NCI-H460 (cell line): ENCODE measurements at places on chromosomes 12 and 14.
A peak's percentile ranks its signal among the peaks of the same experiment; 100 is the strongest.

DNA sequence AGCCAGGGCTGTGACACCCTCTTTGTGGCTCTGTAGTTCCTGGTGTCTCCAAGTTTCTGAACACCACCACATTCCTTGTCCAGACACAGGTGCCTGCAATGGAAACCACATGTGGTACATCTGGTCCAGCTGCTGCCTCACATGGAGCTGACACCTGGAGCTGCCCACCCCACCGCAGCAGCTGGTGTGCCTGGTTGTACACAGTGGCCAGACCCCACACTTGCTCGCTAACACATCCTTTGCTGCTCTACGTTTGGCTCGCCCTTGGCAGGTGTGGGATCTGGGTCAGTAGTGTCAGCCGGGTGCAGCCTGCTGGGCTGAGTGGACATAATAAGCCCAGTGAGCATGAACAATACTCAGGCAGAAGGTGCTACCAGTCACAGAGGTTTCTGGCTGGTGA is 198.9 kb downstream of the ADGRD1 start:
- no peak for DNase-seq

- DNase-seq = no peak
These were observed 51.6 kb downstream of the DERA start for GRCh38 chr12:15962760-15963159.

DNA sequence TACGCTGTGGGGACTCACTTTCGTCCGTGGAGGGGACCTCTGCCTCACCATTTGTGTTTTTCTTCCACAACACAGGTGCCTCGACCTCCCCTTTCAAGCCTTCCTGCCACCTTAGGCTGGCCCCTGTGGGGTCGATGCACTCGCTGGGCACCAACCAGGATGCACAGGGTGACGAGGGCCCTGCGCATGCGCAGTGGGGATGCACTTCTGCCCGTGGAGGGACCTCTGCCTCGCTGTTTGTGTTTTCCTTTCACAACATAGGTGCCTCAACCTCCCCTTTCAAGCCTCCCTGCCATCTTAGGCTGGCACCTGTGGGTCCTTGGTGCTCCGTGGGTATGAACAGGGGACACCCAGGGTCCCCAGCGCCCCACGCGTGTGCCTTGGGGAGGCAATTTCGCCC is 356.8 kb downstream of the ALG10 start:
- no peak for DNase-seq

GRCh38 chr14:106843951-106844483 is 1317.6 kb downstream of the TMEM121 start:
- DNase-seq = peak; percentile 16

GRCh38 chr12:3249081-3249800 is 172.1 kb downstream of the TSPAN9 start:
- no peak for DNase-seq

GRCh38 chr12:53267306-53267998 is 647 bp upstream of the ESPL1 start:
- no peak for DNase-seq

DNA sequence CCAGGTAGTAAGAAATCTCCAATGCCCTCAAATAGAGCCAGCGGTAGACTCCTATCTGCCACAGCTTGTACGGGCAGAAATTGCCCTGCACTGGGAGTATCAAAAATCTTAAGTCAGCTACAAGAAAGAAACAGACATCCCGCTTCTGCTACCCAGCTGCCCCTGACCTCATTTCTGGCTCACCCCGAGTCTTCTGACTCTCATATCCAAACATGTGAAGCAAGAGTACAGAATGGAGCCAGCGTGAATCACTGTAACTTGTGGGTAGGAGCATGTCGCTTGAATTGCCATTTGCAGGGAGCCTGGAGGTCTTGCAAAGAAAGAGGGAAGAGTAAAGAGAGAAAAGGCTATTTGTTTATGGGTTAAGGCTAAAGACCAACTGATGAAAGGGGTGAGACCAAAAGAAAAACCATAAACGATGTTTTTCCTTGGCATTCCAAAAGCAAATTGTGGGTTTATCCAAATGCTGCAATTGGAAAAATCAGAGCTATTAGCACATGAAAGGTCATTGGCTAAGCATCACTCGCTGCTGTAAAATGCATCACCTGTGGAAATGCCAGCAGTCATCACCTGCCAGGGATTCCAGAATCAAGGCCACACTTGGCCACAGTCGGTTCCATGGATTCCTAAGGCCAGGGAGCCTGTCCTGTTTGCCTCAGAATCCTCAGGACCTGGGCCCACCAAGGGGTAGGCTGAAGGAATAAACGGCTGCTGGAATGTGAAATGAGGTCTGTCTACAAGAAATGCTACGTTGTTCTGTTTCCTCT is 86.6 kb downstream of the FOXN3 start:
- DNase-seq = no peak

GRCh38 chr12:66398931-66399910 is 96.9 kb downstream of the HELB start:
- no peak for DNase-seq

GRCh38 chr14:51849097-51849496 is 11.3 kb upstream of the GNG2 start:
- DNase-seq = no peak

DNA sequence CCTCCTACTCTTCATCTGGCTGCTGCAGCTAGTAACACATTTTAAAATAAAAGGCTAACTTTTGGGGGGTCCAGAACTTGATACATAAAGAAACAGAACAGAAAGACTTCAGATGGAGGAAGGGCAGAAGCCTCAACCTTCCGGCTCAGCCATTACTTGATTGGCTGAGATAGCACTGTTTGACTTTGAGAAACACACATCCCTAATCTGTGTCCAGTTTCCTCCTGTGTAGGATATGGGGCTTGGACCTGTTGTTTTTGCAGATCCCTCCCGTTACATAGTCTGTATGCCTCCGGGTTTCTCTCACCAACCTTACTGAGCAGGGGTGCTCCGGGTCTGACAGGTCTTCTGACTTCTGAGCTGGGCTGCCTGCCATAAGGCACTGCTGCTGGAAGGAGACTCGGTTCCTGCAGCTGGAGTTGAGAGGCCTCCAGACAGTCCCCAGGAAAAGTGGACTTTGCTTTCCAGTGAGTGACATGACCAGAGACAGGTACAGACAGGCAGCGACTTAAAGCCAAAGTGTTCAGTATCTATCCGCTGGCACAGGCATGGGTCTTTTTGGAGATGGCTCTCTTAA is 8.3 kb upstream of the ZNF641 start:
- no peak for DNase-seq

GRCh38 chr14:85895603-85896002 is 365.7 kb downstream of the FLRT2 start:
- DNase-seq = no peak

DNA sequence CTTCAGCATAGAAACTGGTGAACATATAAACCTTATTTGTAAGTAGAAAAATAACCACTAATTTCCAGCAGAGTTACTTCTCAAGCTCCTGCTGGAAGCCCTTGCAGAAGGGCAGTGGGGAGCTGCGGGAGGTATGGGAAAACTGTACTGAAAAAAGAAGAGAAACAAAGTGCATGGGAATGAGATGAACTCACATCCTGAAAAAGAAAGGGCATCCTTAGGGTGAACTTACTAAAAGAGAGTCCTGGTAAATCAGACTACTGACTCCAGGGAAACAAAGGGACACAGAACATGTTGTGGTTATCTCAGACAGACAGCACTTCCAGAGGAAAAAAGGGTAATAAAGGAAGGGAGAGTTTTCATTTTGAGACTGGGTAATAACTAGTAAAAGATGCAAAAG is 515.1 kb downstream of the RPL10L start:
- DNase-seq = no peak

DNA sequence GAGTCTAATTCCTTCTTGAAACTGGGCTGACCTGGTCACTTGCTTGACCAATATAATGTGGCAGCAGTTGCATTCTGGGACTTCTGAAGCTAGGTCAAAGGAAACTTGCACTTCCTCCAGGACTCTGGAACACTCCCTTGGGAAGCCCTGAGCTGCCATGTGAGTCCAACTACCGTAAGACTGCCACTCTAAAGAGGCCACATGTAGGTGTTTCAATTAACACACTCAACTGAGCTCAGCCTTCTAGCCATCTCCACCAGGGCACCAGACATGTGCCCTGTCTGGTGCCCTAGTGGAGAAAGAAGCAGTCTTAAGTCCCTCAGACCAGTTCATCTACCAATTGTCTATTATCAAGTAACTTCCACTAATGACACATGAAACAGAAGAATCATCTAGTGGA is 6.1 kb upstream of the TEP1 start:
- no peak for DNase-seq

GRCh38 chr12:20426957-20427356 is 58.6 kb downstream of the PDE3A start:
- no peak for DNase-seq

DNA sequence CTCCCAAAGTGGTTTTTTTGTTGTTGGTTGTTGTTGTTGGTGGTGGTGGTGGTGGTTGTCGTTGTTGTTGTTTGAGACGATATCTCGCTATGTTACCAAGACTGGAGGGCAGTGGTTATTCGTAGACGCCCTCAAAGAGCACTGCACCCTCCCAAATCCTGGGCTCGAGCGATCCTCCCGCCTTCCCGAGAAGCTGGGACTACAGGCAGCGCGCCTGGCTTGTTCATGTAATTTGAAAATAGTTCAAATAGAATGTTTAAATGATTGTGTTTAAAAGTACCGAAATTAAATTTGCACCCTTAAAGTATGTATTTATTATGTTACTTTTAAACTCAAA is 439 bp upstream of the ANAPC5 start:
- no peak for DNase-seq

GRCh38 chr12:54352891-54353874 is 11.1 kb downstream of the GPR84 start:
- no peak for DNase-seq

GRCh38 chr12:125217308-125217707 is 152.1 kb downstream of the AACS start:
- no peak for DNase-seq

DNA sequence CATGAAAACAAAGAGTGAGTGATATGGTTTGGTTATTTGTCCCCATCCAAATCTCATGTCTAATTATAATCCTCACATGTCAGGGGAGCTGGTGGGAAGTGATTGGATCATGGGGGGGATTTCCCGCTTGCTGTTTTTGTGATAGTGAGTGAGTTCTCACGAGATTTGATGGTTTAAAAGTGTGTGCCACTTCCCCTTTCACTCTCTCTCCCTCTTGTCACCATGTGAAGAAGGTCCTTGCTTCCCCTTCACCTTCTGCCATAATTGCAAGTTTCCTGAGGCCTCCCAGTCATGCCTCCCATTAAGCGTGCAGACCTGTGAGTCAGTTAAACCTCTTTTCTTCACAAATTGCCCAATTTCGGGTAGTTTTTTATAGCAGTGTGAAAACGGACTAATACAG is 2.1 kb upstream of the ATXN7L3B start:
- no peak for DNase-seq

GRCh38 chr12:66491853-66492252 is 187.0 kb downstream of the GRIP1 start:
- DNase-seq = no peak

- DNase-seq = no peak
These were observed 24.7 kb downstream of the RTRAF start for GRCh38 chr14:52013984-52014600.

- DNase-seq = no peak
These were observed 7.4 kb upstream of the GCH1 start for GRCh38 chr14:54909817-54910558.

DNA sequence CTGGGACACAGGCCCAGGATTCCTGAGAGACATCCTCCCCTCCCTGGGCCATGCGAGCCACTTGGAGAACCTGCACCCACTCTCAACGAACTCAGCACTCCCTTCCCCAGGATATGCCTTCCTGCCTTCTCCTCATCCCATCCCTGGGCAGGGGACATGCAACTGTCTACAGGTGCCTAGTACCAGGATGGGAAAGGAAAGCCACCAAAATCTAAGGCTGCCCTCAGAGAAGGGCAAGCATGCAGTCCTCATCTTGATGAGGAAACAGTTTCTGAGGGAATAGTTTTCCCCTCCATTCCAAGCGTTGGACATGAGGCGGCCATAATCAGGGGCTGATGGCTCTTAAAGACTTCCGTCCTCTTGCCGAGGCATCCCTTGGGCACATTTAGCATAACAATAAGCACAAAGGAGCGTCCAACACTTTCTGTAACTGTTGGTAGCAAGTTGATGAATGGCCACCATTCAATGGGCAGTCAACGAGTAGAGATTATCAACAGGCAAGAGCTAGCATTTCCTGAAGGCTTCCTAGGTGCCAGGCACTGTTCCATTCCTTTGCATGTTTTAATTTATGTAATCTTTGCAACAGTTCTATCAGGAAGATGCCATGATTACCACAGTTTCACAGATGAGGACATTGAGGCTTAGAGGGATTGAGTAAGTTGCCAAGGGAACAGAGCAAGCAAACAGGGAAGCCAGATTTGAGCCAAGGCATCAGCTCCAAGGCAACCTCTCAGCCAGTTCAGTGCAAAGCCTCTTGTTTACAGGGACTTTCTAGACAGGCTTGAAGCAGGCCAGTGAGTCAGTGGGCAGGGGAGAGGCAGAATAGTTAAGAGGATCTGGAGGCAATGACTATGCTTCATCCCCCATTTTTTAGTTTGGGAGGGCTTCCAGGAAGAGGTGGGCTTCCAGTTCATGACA is 105.1 kb downstream of the SINHCAF start:
- DNase-seq = no peak

DNA sequence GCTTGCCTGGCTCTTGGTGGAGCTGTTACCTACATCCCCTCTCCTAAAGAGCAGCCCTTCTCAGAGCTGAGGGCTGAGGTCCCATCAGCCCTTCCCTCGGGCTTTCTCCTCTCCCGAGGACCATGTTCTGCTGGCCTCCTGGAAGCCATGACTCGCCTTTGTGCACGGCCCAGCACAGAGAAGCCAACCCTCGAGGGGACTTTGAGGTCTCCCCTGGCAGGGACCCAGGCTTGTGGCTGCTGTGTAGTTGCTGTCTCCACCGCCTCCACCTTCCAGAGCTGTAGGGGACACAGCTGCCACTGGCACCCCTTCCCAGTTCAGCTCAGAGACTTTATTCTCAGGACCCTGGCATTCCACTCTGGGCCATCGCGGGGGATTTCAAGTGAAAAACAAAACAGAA is 22.9 kb upstream of the CCND2 start:
- DNase-seq = no peak

- DNase-seq = no peak
These were observed 31.4 kb downstream of the P2RX4 start for GRCh38 chr12:121241156-121241970.

- no peak for DNase-seq
These were observed 18.1 kb downstream of the SUSD6 start for GRCh38 chr14:69629225-69630127.

DNA sequence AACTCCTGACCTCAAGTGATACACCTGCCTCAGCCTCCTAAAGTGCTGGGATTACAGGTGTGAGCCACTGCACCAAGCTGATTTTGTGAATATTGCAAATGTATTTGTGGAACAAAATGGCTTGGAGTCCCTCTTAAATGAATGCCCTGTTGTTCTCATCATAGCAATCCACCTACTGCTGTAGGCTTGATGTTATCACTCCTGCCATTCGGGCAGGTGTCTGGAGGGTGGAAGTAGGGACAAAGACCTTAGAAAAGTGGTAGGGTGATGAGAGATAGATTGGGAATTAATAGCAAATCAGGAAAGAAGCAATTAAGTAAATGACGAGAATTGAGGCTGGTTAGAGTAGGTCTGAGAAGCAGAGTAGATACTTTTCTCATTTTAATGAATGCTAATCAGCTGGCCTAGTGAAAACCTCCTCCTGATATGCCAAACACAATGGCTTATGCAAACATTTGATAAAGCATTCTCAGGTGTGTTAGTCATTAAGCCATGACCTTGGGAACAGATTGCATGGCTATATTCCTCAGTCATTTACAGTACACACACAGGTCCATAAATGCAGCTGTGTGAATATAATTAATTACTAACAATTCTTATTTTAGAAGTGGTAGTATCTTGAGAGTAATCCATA is 60.5 kb upstream of the USP44 start:
- no peak for DNase-seq
